Hypothalamus (tissue), 51 donors: ENCODE measurements at places on chromosomes 5 and 9.

DNA sequence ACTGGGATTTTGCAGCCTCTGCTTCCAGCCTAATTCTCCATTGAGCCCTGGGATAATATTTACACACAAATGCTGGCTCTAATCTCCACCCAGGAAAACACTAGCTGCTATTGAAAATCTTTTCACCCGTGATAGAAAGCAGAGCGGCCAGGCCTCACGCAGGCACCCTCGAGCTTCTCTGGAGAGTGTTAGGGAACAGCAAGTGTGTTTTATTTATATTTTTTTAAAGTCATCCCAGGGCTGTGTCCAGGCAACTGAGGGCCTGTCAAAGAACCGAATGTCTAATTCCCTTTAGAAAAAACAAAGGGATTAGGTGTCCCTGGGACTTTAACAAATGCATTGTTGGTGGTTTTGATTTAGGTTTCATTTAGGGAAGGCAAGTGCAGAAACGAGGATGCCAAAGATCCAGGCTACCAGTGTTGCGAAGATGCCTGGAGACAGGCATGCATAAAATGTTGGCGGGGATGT lies 51.2 kb upstream of the SPRY4 start:
- DNase-seq = no peak

GRCh38 chr5:56812110-56812509 lies 3.2 kb upstream of the MAP3K1 start:
- DNase-seq = no peak

DNA sequence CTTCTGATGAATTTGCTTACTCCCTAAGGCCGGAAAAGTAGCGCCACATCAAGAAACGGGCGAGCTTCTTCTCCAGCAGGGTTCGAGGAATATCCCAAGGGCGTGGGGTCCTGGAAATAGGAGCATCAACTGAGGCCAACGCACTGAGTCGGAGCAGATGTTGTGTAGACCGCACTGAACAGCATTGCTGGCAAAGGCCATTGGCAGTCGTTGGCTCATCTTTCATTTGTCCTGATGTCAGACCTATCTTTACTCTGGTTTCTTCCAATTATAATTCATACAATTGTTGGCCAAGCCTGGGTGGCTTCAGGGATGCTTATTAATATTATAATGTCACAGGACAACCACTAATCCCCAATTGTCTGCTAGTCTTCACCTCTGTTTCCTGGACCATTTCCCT lies 26.5 kb downstream of the ZBTB34 start:
- DNase-seq = no peak

GRCh38 chr9:114538241-114538640 lies 33.0 kb upstream of the WHRN start:
- no peak for DNase-seq

DNA sequence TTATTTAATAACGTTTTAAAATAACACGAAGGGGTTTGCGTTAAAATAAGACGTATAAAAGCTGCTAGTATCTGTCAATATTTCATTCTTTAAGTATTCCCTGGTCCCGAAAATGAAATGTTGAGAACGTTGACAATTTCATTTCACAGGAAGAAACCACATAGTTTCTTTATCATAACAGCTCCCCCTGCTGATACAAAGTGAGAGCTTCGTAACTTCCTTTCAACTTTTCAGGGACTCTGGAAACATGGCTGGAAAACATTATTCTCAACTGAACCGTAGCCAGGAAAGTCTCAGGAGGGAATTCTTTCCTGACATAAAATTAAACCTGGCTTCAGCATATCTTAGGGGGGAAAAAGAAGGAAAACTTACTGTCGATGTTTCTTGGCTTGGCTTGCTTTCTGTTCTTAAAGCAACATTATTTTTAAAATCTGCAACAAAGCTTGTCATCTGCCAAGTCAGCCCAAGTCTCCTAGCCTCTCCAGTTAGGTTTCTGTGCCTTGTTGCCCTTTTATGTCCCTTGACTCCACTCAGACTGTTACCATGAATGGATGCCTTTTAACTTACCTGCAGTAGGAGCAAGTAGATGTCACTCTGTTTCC lies 122.9 kb upstream of the DAB2 start:
- DNase-seq = no peak

DNA sequence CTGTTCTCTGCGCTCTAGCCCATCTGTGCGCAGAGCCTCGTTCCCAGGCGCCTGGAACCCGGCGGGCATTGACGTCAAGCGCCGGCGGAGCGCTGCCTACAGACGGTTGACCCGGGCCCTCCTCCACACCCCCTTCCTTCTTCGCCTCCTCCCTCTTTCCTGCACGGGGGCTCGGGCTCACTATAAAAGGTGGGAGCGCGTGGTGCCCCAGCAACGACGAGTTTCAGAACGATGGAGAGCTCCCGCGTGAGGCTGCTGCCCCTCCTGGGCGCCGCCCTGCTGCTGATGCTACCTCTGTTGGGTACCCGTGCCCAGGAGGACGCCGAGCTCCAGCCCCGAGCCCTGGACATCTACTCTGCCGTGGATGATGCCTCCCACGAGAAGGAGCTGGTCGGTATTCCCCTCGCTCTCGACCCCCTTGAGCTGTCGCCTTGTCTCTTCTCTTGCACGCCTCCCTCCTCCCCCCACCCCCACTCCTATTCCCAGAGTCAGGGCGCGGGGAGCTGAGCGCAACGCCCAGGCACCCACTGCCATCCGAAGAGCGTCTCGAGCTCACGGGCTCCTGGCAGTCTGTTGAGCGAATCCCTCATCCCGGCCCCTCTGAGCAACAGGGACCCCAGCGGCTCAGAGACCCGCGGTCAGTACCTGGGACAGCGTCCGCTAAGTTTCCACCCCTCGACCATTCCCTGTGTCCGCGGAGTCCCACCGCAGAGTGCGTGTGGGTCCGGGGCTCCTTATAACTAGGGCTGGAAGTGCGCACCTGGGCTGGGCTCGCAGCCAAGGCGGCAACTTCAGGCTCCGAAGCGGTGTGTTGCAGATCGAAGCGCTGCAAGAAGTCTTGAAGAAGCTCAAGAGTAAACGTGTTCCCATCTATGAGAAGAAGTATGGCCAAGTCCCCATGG lies at the start of gene CARTPT:
Gene CARTPT, plus strand, starts transcription at position 213 of the 902 bp plus-strand sequence. Its CDS starts 19 bp downstream, at position 232.
- no peak for DNase-seq

- DNase-seq = no peak
These were observed 146.9 kb upstream of the TLX3 start for GRCh38 chr5:171162165-171162564.

- peak; percentile 48 for DNase-seq
These were observed 750 bp downstream of the DNM1 start for GRCh38 chr9:128203707-128204551.

GRCh38 chr9:77427256-77427927 lies 220.7 kb downstream of the GNA14 start:
- no peak for DNase-seq

- DNase-seq = no peak
These were observed 152.8 kb downstream of the PRELID2 start for GRCh38 chr5:145682197-145682899.

- DNase-seq = no peak
These were observed 115.2 kb upstream of the LHFPL2 start for GRCh38 chr5:78763659-78764189.

- no peak for DNase-seq
These were observed 2.8 kb upstream of the HSDL2 start for GRCh38 chr9:112377087-112377486.

DNA sequence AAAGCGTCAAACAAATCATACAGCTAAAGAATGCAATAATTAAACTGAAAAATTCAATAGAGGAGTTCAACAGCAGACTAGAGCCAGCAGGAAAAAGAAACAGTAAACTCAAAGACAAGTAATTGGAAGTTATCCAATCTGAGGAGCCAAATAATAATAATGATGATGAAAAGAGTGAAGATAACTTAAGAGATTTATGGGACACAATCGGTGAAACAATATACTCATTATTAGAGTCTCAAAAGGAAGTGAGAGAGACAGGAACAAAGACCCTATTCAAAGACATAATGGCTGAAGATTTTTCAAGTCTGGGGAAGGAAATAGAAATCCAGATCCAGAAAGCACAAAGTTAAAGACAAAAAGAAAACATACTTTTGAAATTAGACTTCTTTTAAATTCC lies 263.9 kb upstream of the NR4A3 start:
- DNase-seq = no peak

DNA sequence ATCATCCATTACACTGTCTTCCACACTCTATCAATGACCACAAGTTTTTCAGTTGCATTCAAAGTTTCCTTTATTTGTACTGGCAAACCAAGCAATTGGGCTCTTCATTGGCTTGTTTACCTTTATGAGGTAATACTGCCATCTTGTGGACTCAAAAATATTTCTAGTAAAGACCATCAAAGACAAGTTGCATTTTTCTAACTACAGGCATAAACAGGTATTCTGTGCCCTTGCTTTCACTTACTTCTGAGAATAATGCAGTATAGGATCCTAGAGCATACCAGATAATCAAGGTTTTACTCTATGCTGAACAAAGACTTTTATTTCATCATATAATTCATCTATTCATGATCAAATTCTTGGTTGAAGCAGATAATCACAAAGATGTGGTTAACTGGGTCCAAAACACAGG lies 173.7 kb upstream of the POU5F2 start:
- DNase-seq = no peak

GRCh38 chr9:131335368-131335755 lies 45.8 kb downstream of the PLPP7 start:
- no peak for DNase-seq

GRCh38 chr9:86846656-86847055 lies 100.7 kb downstream of the GAS1 start:
- DNase-seq = no peak

DNA sequence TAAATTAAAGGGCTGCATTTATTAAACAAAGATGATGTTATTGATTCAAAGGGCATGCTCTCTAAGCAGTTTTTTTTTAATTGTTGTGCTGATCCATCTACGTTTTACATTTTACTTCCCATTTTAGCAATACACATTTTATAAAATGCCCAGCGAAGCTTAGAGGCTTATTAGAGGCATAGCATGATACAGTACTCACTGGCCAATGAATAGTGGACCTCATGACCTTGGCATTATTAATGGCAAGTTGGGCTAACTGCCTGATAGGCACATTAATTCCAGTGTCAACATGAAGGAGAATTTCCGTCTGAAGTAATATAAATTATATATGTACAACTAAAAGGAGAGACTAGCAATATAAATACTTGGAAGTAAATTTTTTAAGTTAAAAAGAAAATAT lies 837.2 kb downstream of the EFNA5 start:
- no peak for DNase-seq

- no peak for DNase-seq
These were observed 1.4 kb upstream of the CHSY3 start for GRCh38 chr5:129902816-129903215.

GRCh38 chr9:30348904-30349303 lies 2035.5 kb upstream of the ACO1 start:
- DNase-seq = no peak

DNA sequence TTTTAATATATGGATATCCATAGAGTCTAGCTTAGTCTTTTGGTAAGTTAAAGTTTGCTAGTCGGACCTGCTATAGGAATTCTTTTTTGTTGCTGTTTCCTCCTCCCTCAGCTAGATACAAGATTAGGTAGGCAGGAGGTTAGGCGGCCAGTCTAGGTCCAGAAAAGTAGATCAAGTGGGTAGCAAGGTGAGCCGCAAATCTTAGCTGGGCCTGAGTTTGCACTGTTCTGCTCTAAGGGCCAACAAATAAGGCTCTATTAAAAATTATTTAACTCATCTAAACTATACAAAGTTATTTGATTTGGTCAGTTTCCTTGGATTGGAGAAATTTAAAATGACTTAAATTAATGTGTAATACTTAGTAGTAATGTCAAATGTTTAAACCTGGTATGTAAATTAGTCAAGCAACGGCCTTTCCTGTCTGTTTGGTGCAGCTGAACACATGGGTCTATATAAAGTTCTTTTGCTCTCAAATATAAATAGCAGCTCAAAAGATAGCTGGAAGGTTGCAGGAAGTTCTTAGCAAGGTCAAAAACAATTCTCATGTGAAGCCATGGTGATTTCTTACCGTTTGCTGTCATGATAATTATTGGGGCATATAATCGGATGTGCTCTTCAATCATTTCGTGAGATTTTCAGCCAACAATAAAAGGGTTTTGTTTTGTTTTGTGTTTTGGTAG lies 72.0 kb downstream of the PRKACG start:
- no peak for DNase-seq

- no peak for DNase-seq
These were observed 31.2 kb downstream of the PHAX start for GRCh38 chr5:126631920-126632319.

- no peak for DNase-seq
These were observed 41.5 kb downstream of the SAR1B start for GRCh38 chr5:134590992-134591659.

GRCh38 chr5:66553368-66553912 lies 42.8 kb upstream of the MAST4 start:
- no peak for DNase-seq

- DNase-seq = no peak
These were observed 282.2 kb upstream of the FAM174A start for GRCh38 chr5:100252944-100253343.

GRCh38 chr9:133932181-133932580 lies 59.9 kb downstream of the VAV2 start:
- no peak for DNase-seq

DNA sequence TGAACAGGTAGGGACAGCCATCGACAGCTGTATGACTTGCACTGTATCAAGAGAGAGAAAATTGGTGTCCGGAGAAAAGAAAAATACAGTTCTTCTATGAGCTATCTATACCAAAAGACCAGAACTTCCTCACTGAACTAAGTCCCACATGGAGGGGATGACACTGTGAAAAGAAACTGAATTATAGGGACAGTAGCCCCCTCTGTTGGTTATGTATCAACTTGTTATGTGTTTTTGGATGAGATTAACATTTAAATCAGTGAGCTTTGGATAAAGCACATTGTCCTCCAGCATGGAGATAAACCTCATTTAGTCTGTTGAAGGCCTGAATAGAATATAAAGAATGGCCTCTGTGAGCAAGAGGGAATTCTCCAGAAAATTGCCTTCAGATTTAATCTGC lies 176.6 kb upstream of the SH3GL2 start:
- no peak for DNase-seq

DNA sequence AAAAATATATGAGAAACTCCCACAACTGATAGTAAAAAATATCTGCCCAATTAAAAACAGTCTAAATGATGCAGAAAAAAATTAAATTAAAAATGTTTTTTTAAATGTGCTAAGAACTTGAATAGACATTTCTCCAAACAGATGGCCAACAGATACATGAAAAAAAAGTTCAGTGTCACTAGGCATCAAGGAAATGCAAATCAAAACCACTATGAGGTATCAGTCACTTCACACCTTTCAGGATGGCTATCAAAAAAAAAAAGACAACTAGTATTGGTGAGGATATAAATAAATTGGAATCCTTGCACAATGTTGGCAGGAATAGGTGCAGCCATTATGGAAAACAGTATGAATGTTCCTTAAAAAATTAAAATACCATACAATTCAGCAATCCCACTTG lies 16.6 kb downstream of the ZNF131 start:
- no peak for DNase-seq

DNA sequence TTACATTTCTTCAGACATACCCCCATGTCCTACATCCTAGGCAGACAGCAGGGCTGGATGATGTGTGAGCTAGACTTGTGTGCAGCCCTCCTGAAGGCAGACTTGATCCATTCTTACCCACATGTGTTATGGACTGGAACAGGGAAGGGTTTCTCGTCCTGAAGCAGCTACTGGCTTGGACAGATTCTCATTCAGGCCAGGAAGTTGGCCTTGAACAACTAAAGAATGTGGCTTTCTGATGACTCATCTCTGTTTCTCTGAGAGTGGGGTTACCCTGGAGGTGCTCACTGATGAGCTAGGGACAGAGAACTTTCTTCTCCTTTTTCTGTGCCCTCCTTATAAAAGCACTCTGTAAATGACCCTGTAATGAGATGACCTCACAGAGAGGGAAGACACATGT lies 246.5 kb downstream of the PCSK5 start:
- DNase-seq = no peak

- no peak for DNase-seq
These were observed 117.5 kb downstream of the FGF1 start for GRCh38 chr5:142568283-142568995.
